ENCODE measurements at places on chromosomes 13 and 19. TPM values are rescaled to one million over a fixed set of nuclear protein-coding genes. Genes with fewer than 3 reads are reported as not detected.

- H3K27ac ChIP-seq, result no peak overlapping the region
- no peak for DNase-seq
- H3K4me3 ChIP-seq, result no peak overlapping the region
- no peaks in the 10 kb centered on the region for H3K36me3 ChIP-seq
Observed at GRCh38 chr13:51213173-51213728, 8.9 kb upstream of the FAM124A start.

GRCh38 chr19:7861619-7862412 lies 12.4 kb downstream of the PRR36 start:
- DNase-seq, result no peak
- H3K36me3 ChIP-seq, result no peaks in the 10 kb centered on the region
- peaks cover 25% of the 10 kb centered on the region for H3K4me1 ChIP-seq
- H3K27me3 ChIP-seq, result peaks cover 7% of the 10 kb centered on the region
- no peak overlapping the region for H3K4me3 ChIP-seq

- no peaks in the 10 kb centered on the region for H3K27me3 ChIP-seq
- H3K27ac ChIP-seq, result no peak overlapping the region
- no peaks in the 10 kb centered on the region for H3K4me1 ChIP-seq
- no peak overlapping the region for H3K4me3 ChIP-seq
Observed at GRCh38 chr13:48068036-48068435, 26.9 kb downstream of the MED4 start.

GRCh38 chr19:33325920-33326319 lies 23.6 kb upstream of the CEBPA start:
- no peak for DNase-seq
- no peaks in the 10 kb centered on the region for H3K36me3 ChIP-seq
- no peak overlapping the region for H3K4me3 ChIP-seq
- no peaks in the 10 kb centered on the region for H3K4me1 ChIP-seq

DNA sequence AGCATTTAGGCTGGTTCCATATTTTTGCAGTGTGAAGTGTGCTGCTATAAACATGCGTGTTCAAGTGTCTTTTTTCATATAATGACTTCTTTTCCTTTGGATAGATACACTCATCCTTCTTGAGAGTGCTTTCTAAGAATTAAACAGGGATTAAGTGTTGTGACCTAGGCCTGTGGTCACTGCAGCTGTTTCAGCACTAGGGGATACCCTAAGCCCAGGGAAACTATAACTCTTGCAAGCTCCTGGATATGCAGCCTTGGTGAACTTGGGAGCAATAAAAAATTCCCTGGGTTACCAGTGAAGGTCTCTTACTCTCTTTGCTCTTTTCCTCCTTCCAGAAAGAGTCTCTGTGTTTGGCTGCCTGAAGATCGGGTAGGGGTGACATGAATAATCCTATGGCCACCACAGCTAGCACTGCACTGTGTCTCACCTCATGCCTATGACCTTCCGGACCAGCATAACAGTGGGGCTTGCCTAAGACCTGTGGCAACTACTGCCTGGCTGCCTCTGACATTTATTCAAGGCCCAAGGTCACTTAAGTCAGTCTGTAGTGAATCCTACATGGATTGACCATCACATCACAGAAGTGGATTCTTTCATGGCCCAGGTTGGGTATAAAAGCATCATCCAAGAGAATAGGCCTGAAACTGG lies 799.7 kb downstream of the DACH1 start:
- no peak overlapping the region for H3K27ac ChIP-seq
- no peaks in the 10 kb centered on the region for H3K36me3 ChIP-seq
- H3K27me3 ChIP-seq, result no peaks in the 10 kb centered on the region
- DNase-seq, result no peak

- no peak overlapping the region for H3K27ac ChIP-seq
- no peak for DNase-seq
- no peaks in the 10 kb centered on the region for H3K36me3 ChIP-seq
- H3K4me1 ChIP-seq, result no peaks in the 10 kb centered on the region
Observed at GRCh38 chr13:73323615-73324014, 264.8 kb downstream of the KLF5 start.

DNA sequence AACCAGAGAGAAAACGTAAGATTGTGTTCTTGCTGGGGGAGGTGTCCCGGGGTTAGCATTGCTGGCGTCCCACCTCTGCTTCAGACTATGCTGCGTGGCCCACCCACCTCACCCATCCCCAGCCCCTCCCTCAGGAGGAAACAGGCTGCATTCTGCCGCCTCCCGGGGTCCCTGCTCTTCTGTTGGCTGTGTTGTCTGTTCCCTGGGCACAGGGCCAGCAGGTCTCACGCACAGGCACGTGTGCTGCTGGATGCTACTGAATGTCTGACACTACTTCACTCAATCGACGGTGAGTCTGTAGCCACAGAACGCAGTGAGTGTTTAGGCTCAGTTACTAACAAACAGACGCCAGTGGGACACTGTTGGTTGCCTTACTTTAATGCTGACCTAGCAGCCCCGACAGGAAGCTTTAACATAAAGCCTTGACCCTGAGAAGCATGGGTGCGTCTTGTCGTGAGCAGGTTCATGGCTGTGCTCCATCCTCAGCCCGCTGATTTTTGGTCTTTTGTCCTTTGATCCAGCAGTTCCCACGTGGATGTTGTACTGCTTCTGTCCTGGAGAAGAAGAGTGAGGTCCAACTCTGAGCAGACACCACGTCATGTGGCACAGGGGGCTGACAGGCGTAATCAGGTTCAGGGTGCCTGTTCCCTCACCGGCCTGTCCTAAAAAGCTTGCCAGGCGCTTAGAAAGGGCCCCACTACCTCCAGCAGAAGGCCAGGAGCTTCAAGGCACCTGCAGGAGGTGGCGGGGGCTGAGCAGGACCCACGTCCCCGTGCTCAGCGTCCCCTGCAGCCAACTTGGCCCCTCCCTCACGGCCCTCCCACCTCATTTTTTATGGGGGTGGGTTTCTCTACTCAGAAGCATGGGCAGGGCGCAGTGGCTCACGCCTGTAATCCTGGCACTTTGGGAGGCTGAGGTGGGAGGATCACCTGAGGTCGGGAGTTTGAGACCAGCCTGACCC lies 26.0 kb downstream of the NAXD start:
- H3K4me1 ChIP-seq, result no peaks in the 10 kb centered on the region
- H3K4me3 ChIP-seq, result no peak overlapping the region
- DNase-seq, result no peak
- H3K27me3 ChIP-seq, result no peaks in the 10 kb centered on the region
- H3K36me3 ChIP-seq, result peaks cover 41% of the 10 kb centered on the region
- no peak overlapping the region for H3K27ac ChIP-seq

DNA sequence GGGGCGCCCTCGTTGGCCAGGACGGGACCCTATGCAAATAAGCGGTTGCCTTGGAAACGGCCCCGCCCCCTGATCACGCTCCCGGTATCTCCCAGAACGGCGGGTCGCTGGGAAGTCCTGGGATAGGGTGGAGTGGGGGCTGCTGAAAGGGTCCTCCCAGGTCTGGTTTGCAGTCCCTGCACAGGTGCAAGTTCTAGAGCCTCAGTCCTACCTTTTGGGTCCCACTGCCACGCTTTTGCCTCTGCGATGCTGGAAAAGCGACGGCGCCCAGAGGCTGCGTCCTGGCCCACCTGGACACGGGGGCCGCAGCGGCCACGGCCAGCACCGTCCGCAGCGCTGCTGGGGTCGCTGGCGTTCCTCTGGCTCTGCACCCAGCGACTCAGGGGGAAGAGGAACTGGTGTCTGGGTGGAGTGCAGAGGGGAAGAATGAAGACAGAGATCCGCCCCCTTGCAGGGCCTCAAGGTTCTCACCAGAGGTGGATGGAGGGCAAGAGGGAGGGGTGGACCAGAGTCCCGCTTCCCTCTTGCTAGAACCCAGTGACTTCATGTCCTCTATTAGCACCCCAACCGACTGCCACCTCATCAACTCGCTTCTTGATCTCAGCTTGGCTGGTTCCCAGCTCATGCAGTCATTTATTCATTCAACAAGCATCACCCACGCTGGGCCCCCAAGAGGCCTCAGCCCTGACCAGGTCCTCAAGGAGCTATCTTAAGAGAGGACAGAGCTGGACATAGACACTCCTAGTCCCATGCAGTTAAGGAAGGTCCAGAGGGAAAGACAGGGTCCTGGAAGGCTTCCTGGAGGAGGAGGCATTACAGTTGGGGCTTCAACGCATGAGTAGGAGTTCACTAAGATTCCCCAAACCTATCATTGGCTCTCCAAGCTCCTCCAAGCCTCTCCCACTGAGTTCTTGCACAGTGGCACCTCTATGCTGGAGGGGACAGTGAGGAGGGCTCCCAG lies at the start of gene LRRC25:
TSS of gene LRRC25 (minus strand) at position 381 of the 961 bp plus-strand sequence. CDS start 659 bp downstream, outside the sequence.
- H3K27ac ChIP-seq, result no peak within 1 kb of the TSS
- peaks cover 8% of the 10 kb centered on the region for H3K4me1 ChIP-seq
- no peaks in the 10 kb centered on the region for H3K36me3 ChIP-seq
- H3K4me3 ChIP-seq, result no peak within 1 kb of the TSS
- peaks cover 8% of the 10 kb centered on the region for H3K27me3 ChIP-seq
- DNase-seq, result no peak

EDNRB gene
- polyA plus RNA-seq, result not detected

All from CD4-positive, alpha-beta memory T cell (primary cell).